HuH-7 (cell line): ENCODE measurements at places on chromosomes 3 and 15.
A peak's percentile ranks its signal among the peaks of the same experiment; 100 is the strongest.

- DNase-seq, result no peak
Observed at GRCh38 chr3:60065227-60065868, 1015.5 kb upstream of the CFAP20DC start.

DNA sequence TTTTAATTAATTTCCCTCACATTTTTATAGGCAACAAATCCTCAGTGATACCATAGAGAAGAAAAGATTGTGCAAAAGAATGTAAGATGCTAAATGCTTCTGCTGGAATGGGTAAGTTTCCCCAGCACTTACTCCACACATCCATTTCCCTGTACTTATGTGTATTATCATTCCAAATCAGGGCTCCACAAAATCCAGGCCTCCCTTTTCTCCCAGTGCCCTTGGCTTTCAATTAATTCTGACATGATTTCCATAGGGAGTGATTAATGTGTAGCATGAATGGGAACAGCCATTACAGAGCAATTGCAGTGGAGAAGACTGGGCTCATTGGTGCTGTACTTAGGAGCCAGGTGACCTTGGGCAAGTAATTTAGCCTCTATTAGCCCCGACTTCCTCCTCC, 41.3 kb upstream of the UBE2E1 start:
- DNase-seq, result no peak

DNA sequence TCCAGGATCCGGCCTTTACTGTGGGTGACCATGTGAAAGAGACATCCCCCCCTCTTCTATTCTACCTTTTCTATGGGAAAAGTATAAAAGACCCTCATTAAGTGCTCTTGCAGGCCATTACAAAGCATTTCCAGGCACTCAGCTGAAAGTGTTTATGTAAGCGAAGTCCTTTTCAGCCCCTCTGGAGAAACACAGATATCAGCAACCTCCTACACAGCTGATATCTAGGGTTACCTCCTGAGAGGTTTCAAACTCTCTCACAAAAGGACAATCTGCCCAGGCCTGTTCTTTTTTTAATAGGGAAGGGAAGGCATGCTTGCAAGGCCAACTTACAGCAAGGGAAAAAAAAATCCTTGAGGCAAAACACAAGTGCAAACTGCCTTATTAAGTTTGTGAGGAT, 12.6 kb downstream of the ETV5 start:
- no peak for DNase-seq

DNA sequence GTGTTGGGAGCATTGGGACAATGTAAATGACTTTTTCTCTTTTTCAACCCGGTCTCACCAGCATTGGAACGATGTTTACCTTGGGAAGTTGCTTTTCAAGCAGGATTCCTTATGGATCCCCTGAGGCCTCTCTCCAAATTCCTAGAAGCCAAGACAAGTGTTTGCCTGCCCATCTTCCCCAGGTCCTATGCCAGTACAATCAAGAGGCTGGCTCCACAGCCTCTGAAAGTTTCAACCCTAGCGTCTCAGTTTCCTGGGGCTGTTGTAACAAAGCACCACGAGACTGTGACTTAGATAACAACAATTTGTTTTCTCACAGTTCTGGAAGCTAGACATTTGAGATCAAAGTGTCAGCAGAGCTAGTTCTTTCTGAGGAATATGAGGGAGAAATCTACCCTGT, 347.2 kb upstream of the UMPS start:
- DNase-seq, result no peak

GRCh38 chr3:129526121-129526900, 2.1 kb upstream of the RHO start:
- no peak for DNase-seq

DNA sequence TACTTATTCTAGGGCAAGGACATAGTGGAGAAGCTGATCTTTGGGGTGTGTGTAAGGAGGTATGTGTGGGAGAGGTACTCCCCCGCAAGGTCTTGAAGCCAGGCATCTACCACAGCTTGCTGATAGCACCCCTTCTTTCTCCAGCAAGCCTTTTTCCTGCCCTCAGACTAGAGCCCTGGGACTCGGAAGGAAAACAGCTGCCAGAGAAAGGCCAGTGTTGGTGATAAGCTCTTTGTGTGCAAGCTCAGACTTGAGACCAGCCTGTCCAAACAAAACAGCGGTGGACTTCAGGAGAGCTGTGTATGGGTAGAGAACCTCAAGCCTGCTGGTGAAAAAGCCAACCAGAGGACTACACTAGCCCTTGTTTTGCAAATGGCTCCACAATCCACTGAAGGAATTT, 1028.6 kb downstream of the MCTP2 start:
- no peak for DNase-seq

GRCh38 chr3:10548992-10549391, 43.6 kb upstream of the ATP2B2 start:
- no peak for DNase-seq

DNA sequence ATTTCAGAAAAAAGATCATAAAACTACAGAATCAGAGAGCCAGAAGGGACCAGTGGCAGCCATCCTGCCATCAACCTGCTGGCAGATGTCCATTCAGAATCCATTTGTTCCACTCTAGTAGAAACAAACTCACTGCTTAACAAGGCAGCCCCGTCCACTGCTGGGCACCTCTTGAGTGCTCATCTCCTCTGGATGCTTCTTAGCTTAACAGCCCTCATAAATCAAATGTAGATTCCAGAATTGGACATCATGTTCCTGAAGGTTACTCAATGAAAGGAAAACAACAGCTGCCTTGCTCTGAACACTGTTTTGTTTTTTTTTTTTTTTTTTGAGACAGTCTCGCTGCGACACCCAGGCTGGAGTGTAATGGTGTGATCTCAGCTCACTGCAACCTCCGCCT, 37.3 kb downstream of the ABCC5 start:
- no peak for DNase-seq

DNA sequence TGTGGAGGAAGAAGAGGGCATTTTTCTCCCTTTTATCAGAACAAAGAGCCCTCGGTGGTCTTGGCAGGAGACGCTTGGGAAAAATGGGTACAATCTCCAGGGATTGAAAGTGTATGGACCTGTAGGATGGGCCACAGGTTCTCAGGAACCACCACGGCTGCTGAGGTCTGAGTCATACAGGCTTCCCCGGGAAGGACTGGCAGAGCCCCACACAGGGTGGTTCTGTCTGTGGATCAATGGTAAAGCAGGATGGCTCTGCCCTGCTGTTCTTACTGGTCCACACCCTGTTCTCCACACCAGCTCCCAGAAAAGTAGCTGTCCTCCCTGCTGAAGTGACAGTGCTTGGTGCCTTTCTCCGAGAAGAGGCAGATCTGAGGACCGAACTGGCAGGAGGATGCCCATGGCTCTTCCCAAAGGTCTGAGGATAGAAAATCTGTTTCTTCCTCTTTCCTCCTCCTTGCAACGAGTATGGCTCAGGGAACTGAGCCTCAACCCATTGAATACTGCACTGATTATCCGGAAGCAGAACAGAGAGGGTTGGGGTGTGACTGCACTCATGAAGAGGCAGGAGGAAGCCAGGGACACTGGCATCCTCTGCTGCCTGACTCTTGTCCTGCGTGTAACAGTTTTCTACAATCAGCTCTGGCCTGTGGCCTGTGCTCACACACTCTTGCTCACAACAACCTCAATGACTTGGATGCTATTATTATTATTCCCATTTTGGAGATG, 39.0 kb downstream of the KIF9 start:
- DNase-seq, result no peak

DNA sequence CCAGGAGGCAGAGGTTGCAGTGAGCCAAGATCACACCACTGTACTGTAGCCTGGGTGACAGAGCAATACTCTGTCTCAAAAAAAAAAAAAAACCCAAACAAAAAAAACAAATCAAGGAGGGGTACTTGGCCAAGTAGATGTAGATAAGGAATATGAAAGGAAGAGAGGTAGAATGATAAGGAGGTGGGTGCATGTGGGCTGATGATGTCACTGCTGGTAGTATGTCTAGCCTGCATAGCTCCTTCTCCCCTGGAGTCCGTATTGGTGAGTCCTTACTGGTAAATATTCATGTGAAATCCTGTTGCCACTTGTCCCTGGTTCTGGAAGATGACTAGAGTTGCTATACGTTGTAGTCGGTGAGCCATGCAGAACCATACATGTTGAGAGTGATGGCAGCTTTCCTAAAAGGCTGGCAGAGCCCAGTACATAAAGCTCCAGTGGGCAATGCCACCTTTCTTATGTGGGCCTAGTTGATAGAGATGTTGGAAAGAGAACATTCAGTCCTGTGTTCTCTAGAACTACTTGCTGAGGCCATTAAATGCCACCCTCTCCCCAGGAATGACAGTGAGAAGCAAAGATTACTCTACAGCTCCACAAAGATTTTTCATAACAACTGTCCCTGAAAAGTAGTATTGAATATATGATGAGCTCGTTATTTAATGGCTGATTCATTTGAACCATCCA, 11.0 kb downstream of the KAT2B start:
- no peak for DNase-seq

- DNase-seq, result no peak
Observed at GRCh38 chr3:128167973-128168674, 14.8 kb downstream of the EEFSEC start.

DNA sequence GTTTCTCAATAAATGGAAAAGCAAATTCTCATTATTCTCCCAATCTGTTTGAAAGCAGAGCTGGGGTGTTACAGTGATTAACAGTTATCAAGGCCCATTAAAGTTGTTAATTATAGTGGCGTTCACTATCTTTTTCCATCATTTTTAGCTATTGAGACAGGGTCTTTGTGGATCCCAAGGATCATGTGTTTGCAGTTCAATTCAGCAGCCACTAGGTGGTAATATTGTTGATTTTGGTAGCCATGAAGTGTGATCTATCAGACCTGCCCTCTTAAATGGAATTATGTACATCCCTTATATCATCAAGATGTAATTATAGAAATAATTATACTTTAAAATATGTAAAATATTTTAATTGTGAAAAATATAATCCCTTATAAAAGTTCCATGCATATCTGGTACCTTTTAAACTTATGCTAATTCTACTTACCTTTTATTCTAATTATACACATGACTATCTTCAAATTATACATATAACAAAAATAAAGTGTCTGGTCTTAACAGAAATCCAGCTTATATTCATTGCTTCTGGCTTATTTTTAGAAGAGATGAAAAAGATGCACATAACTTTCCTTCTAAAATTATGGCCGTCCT, 126.4 kb downstream of the GREM1 start:
- DNase-seq, result peak; percentile 18
